Transverse colon (tissue), 4 donors: ENCODE measurements at places on chromosomes 16 and 17. TPM values are rescaled to one million over a fixed set of nuclear protein-coding genes. Genes with fewer than 3 reads are reported as not detected.
A peak's percentile ranks its signal among the peaks of the same experiment; 100 is the strongest.

DNA sequence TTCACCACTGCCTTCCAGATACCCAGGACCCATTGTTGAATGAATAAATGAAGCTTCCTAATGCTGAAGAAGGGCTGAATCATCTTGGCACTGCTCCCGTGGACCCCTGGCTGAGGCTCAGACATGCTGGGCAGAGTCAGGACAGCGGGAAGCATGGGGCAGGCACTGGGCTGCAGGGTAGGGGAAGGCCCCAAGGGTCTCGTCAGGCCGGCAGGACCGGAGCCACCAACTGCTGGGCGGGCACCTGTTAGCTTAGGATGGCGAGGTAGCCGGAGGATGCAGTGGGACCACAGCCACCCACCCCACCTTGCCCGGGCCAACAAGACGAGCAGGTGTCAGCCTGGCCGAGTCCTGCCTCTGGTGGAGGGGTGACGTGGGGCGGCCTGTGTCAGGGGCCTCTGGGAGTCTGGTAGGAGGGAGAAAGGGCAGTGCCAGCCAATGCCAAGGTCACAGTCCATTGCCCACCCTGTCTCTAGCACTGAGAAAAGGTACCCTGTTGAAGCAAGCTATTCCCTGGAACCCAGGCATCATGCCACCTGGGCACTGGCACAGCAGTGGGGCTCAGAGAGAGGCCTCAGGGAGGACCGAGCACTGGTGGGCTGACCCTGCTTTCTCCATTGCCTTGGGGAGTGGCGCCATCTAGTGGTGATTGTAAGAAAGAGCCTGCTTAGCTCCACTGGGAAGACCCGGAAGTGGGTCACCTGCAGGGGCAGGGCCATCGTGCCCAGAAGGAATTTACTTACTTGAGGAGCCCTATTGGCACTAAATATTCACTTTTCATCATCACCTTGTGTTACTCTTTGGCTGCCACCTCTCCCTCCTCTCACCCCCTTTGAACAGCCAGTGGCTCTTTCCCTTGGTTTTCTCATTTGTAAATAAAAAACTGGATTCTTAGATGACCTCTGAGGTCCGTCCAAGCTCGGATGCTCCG lies 3.0 kb upstream of the DLX3 start:
- peak; percentile 83 for DNase-seq
- H3K27ac ChIP-seq, result no peak overlapping the region
- no peak overlapping the region for H3K4me3 ChIP-seq
- H3K27me3 ChIP-seq, result peaks cover 98% of the 10 kb centered on the region

- H3K27me3 ChIP-seq, result no peaks in the 10 kb centered on the region
- peaks cover 43% of the 10 kb centered on the region for H3K4me1 ChIP-seq
- no peak for DNase-seq
- peak overlapping the region; percentile 78 for H3K27ac ChIP-seq
These were observed 15.5 kb downstream of the AXIN2 start for GRCh38 chr17:65545705-65546523.

HEATR9 gene
- not detected for total RNA-seq

PYY gene
- total RNA-seq, result 27.7 TPM

DNA sequence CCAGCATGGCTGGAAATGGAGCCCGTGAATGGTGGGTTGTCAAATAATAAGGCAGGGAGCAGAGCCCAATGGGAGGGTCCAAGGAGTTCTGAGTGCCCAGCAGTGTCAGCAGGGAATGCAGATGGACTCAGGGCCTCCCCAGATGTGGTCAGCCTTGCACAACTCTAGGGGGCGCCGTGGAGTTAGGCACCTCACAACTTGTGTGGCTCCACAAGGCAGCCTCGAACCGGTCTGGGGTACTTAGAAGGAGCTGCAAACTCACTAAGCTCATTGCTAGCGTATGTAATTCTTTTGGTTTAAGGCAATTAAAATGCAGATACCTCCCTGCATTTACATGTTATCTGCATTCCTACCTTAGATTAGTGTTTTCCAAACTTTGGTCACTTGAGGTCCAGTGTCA lies 18.1 kb downstream of the IRF8 start:
- peak overlapping the region; percentile 5 for H3K27ac ChIP-seq
- H3K4me3 ChIP-seq, result no peak overlapping the region
- no peaks in the 10 kb centered on the region for H3K36me3 ChIP-seq
- peaks cover 12% of the 10 kb centered on the region for H3K4me1 ChIP-seq
- DNase-seq, result no peak

FBXO39 gene
- total RNA-seq, result not detected

GRCh38 chr16:68995011-68995504 lies 110.4 kb upstream of the HAS3 start:
- no peak overlapping the region for H3K27ac ChIP-seq
- no peaks in the 10 kb centered on the region for H3K36me3 ChIP-seq
- H3K4me3 ChIP-seq, result no peak overlapping the region
- H3K4me1 ChIP-seq, result no peaks in the 10 kb centered on the region

GRCh38 chr16:3131755-3132377 lies 3.0 kb upstream of the ZNF213 start:
- H3K4me1 ChIP-seq, result peaks cover 34% of the 10 kb centered on the region
- H3K27ac ChIP-seq, result no peak overlapping the region
- H3K36me3 ChIP-seq, result no peaks in the 10 kb centered on the region

- H3K27ac ChIP-seq, result no peak overlapping the region
- DNase-seq, result no peak
- no peaks in the 10 kb centered on the region for H3K36me3 ChIP-seq
- H3K4me1 ChIP-seq, result no peaks in the 10 kb centered on the region
These were observed 37.6 kb upstream of the PIRT start for GRCh38 chr17:10875430-10875851.

GRCh38 chr17:5794881-5795506 lies 210.7 kb upstream of the NLRP1 start:
- no peak overlapping the region for H3K4me3 ChIP-seq
- H3K27ac ChIP-seq, result no peak overlapping the region
- H3K36me3 ChIP-seq, result no peaks in the 10 kb centered on the region
- H3K27me3 ChIP-seq, result peaks cover 8% of the 10 kb centered on the region

CNGB1 gene
- total RNA-seq, result 1.9 TPM

DNA sequence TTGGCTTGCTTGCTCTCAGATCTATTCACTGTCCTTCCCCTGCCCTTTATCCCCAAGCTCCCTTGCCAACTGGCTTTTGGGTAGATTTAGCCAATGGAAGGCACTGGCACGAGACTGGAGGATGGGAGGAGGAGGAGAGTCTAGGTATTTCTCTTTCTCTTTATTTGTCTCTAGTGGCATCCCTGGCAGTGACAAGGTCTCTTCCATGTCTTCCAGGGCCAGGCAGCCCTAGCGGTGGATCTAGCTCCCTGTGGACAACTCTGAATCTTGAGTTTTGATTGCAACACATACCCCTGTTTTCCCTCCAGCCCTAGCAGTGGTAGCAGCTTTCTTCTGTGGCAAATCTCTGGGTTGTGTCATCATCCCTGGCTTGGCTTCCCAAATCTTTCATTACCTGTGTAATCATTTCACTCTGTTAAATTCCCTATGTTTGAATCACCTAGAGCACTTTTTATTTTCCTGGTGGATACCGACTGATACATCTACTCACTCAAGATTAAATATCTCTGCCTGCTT lies 171.1 kb upstream of the IRX6 start:
- no peaks in the 10 kb centered on the region for H3K36me3 ChIP-seq
- no peaks in the 10 kb centered on the region for H3K4me1 ChIP-seq
- H3K27ac ChIP-seq, result no peak overlapping the region

- no peak overlapping the region for H3K27ac ChIP-seq
- no peaks in the 10 kb centered on the region for H3K4me1 ChIP-seq
- no peaks in the 10 kb centered on the region for H3K36me3 ChIP-seq
These were observed 237.4 kb downstream of the MAP2K6 start for GRCh38 chr17:69651921-69652320.

GNG13 gene
- total RNA-seq, result not detected

DNA sequence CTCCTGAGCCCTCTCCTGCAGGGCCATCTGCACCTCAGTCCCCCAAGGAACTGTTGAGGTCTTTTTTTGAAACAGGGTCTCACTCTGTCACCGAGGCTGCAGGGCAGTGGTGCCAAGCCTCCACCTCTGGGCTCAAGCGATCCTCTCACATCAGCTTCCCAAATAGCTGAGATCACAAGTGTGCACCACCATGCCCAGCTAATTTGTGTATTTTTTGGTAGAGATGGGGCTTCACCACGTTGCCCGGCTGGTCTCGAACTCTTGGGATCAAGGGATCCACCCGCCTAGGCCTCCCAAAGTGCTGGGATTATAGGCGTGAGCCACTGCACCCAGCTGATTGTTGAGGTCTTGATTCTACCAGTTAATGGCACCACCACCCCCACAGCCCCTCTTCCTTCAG lies 27.9 kb upstream of the ENDOV start:
- H3K27ac ChIP-seq, result no peak overlapping the region
- H3K4me1 ChIP-seq, result no peaks in the 10 kb centered on the region
- H3K36me3 ChIP-seq, result peaks cover 81% of the 10 kb centered on the region
- DNase-seq, result no peak

- H3K27me3 ChIP-seq, result peaks cover 6% of the 10 kb centered on the region
- no peaks in the 10 kb centered on the region for H3K36me3 ChIP-seq
- DNase-seq, result no peak
- no peaks in the 10 kb centered on the region for H3K4me1 ChIP-seq
- no peak overlapping the region for H3K27ac ChIP-seq
- H3K4me3 ChIP-seq, result no peak overlapping the region
These were observed 103.5 kb downstream of the SYCE1L start for GRCh38 chr16:77302674-77303073.

CEMP1 gene
- total RNA-seq, result 1.9 TPM

RRAD gene
- 4.2 TPM for total RNA-seq

- H3K36me3 ChIP-seq, result no peaks in the 10 kb centered on the region
- H3K4me3 ChIP-seq, result no peak overlapping the region
- H3K27me3 ChIP-seq, result peaks cover 1% of the 10 kb centered on the region
These were observed 152.4 kb downstream of the ZNF423 start for GRCh38 chr16:49703483-49703882.

CD300E gene
- total RNA-seq, result not detected

GRCh38 chr16:30005341-30006094 lies 5.3 kb downstream of the DOC2A start:
- H3K4me3 ChIP-seq, result no peak overlapping the region
- no peaks in the 10 kb centered on the region for H3K36me3 ChIP-seq
- DNase-seq, result peak; percentile 37
- H3K27me3 ChIP-seq, result peaks cover 20% of the 10 kb centered on the region
- no peak overlapping the region for H3K27ac ChIP-seq

- H3K4me1 ChIP-seq, result no peaks in the 10 kb centered on the region
- H3K27ac ChIP-seq, result no peak overlapping the region
- no peak for DNase-seq
- peaks cover 7% of the 10 kb centered on the region for H3K27me3 ChIP-seq
- H3K4me3 ChIP-seq, result no peak overlapping the region
- H3K36me3 ChIP-seq, result no peaks in the 10 kb centered on the region
These were observed 25.8 kb downstream of the GINS3 start for GRCh38 chr16:58418026-58418425.

ZNF821 gene
- total RNA-seq, result 13.4 TPM

DNA sequence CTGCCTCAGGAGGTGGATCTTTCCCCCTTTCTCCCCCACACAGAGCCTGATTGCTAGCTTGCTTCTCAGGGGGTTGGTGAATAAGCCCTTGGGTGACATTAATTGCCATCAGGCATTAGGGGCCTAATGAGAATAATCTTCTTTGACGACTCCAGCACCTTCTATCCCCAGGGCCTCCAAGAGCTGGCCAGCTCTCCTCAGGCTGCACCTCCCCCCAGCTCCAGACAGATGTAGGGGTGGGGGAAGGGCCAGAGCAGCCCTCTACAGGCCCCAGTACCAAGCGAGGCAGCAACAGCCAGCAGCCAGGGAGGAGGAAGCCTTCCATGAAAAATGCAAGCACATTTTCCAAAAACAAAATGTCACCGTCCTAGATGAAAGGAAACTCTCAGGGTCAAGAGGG lies 1.4 kb upstream of the TMEM132E start:
- no peak overlapping the region for H3K27ac ChIP-seq
- DNase-seq, result no peak
- H3K4me1 ChIP-seq, result peaks cover 24% of the 10 kb centered on the region
- peaks cover 81% of the 10 kb centered on the region for H3K27me3 ChIP-seq

DNA sequence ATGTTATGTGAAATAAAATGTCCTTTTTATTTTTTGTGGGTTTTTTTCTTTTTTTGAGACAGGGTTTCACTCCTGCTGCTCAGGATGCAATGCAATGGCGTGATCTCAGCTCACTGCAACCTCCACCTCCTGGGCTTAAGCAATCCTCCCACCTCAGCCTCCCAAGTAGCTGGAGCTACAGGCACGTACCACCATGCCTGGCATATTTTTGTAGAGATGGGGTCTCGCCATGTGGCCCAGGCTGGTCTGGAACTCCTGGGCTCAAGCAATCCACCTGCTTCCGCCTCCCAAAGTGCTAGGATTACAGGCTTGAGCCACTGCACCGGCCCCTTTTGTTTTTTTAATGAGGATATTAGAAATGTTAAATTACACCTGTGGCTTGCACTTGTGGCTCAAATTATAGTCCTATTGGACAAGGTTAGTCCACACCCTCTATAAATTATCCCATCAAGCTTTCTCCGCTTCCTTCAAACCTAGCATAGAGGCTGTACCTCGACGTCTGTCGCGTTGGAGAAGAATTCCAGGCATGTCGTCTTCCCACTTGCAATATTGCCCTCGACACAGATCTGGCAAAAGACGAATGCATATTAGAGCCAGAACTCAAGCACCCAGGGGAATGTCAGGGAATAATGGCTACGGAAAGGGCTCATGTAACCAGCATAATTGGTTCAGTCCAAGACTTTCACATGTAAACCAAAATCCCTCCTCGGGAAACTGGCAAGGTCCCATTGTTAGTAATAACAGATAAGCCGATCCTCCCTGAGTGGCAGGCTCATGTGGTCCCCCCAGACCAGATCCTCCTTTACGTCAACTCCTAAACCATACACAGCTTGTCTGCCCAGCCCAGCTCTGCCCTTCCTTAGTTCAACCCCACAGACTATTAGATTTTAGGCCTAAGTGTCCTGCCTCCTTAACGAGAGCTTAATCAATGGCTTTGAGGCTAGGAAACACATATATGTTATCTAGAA lies 8.2 kb downstream of the TK2 start:
- no peak overlapping the region for H3K27ac ChIP-seq
- DNase-seq, result no peak
- no peaks in the 10 kb centered on the region for H3K27me3 ChIP-seq
- no peak overlapping the region for H3K4me3 ChIP-seq
- H3K4me1 ChIP-seq, result no peaks in the 10 kb centered on the region

GRCh38 chr17:52027620-52028295 lies 130.8 kb downstream of the CA10 start:
- H3K36me3 ChIP-seq, result no peaks in the 10 kb centered on the region
- no peaks in the 10 kb centered on the region for H3K4me1 ChIP-seq
- no peak for DNase-seq

- no peak overlapping the region for H3K4me3 ChIP-seq
- no peaks in the 10 kb centered on the region for H3K27me3 ChIP-seq
- peak overlapping the region; percentile 76 for H3K27ac ChIP-seq
- peaks cover 19% of the 10 kb centered on the region for H3K4me1 ChIP-seq
These were observed 36.1 kb downstream of the GINS2 start for GRCh38 chr16:85652431-85653221.

KRT24 gene
- total RNA-seq, result 13.5 TPM

DNA sequence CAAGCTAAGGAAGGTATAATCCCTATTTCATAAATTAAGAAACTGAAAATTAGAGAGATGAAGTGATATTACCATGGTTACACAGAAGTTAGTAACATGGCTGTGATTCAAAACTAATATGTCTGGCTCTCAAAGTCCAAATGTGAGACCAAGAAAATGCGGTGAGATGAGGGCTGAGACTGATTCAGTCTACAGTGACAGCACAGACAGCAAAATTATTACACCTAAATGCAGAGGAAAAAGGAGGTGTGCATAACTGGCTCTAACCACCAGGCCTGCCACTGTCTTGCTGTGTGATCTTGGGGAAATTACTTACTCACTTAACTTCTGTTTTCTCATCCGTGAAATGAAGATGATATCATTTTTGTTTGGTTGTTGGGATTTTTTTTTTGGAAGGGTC lies 270.0 kb upstream of the SOX9 start:
- no peak overlapping the region for H3K4me3 ChIP-seq
- no peaks in the 10 kb centered on the region for H3K4me1 ChIP-seq
- H3K27me3 ChIP-seq, result no peaks in the 10 kb centered on the region
- no peak for DNase-seq
- no peak overlapping the region for H3K27ac ChIP-seq
- no peaks in the 10 kb centered on the region for H3K36me3 ChIP-seq
